ENCODE measurements at places on chromosomes 3 and 15.

GRCh38 chr15:80966431-80967197 is 23.0 kb downstream of the MESD start:
- no peak for DNase-seq

DNA sequence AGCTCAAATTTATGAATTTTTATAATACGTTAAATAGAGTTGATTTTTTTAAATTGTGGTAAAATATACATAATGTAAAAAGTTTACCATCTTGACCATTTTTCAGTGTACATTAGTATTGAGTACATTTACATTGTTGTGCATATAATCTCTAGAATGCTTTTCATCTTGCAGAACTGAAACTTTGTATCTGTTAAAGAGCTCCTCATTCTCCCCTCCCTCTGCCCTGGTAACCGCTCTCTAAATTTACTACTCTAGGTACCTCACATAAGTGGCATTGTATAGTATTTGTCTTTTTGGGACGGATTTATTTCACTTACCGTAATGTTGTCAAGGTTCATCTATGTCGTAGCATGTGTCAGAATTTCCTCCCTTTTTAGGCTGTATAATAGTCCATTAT is 13.6 kb downstream of the TBC1D23 start:
- DNase-seq: no peak

DNA sequence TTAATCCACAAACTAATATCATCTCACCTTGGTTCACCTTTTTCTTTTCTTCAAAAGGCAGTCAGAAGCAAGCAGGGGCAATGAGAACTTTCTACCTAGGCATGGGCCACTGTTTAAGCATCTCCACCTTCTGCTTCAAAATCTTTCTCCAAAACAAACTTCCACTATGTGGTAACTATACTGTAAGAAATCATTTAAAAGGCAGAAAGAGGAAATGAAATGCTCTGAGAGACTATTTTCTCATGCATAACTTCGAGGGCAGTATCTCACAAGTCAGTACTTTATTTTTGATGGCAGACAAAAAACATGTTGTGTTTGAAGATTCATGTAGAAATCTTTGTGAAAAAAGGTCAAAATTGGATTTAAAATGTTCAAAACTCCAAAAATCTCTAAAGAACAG is 419.7 kb downstream of the ZBTB20 start:
- no peak for DNase-seq

DNA sequence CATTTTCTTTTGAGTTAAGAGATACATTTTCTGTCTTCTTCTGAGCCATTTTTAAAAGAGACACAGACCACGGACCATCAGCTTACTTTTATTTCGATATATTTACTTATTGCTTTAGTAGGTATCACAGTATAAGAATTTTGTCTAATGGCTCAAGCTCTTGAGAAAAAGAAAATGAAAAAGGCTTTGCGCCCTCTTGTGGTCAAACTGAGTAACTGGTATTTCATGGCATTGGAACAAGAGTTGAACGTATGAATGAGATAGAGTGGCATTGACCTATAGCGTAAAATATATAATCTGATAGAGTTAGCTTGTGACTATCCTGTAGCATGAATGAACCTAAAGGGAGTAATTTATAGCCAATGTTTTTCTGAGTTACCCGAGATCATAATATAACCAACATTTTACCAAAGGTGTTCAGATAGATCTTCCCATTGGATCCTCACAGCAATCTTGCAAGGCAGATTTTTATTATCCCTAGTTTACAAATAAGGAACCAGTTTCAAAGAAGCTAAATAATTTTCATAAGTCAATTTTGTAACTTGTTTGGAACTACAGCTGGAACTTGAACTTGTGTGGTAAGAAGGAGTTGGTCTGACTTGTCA is 154.6 kb downstream of the POLR2M start:
- DNase-seq: peak; percentile 45

- DNase-seq: peak; percentile 32
Observed at GRCh38 chr3:44076221-44076829, 165.4 kb upstream of the TOPAZ1 start.

DNA sequence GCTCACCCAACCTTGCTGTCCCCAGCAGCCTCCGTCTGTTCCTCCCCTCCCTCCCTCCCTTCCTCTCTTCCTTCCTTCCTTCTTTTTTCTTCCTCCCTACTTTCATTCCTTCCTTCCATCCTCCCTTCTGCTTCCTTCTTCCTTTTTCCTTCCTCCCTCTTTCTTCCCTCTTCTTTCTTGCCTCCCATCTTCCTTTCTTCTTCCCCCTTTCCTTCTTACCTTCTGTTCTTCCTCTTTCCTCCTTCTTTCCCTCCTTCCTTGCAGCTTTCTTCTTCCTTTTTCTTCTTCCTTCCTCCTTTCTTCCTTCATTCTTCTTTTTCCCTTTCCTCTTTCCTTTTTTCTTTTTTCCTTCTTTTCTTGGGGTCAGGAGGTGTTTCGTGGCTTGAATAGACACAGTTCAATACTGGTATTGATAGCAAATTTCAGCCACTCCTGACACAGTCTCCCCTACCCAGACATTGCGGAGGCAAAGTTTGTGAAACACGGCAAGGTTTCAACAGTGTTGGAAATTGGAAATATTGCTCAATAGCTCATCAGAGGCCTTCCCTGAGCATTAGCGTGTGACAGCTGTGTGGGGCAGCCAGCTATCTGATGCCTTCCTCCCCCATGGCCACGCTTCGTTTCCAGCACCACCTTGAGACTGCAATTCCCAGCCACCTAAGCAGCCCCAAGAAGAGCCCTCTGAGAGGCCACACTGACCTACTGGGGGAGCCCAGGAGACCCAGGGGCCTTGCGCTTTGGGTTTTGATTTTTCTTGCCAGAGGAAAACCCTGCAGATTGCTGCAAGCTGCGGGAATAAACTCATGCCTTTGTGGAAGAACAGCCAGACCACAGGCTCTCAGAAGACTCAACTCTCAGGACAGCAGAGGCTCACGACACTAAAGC is 82.2 kb downstream of the KLF15 start:
- DNase-seq: peak; percentile 53

- peak; percentile 96 for DNase-seq
Observed at GRCh38 chr3:8482960-8483665, 18.5 kb upstream of the LMCD1 start.

GRCh38 chr3:127167315-127168043 is 25.5 kb upstream of the PRR23E start:
- DNase-seq: no peak

DNA sequence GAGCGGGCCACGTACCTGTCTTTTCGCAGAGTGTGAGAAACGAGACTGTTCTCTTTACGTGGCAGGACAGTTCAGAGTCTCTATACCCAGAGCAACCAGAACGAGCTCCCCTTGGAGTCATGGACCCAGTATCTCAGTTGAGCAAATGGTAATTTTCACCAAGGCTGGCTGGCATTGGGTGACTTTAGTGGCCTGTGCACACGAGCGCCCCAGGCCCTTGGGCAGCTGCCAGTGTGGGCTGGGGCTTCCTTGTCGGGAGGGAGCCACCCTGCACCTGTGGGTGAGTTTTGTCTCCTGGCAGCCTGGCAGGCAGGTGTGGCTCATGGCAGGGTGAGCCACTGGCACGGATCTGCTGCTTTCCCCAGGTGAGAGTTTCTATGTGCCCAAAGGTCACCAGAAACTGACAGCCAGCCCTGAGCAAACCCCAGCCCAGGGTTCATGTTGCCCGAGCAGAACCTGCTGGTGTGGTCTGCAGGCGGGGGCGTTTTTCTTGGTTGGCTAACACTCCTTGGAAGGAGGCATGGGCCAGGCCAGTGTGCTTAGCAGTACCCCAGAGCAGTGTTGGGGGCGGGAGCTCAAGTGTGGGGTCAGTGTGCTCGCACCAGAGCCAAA is 135.0 kb downstream of the TJP1 start:
- DNase-seq: no peak

DNA sequence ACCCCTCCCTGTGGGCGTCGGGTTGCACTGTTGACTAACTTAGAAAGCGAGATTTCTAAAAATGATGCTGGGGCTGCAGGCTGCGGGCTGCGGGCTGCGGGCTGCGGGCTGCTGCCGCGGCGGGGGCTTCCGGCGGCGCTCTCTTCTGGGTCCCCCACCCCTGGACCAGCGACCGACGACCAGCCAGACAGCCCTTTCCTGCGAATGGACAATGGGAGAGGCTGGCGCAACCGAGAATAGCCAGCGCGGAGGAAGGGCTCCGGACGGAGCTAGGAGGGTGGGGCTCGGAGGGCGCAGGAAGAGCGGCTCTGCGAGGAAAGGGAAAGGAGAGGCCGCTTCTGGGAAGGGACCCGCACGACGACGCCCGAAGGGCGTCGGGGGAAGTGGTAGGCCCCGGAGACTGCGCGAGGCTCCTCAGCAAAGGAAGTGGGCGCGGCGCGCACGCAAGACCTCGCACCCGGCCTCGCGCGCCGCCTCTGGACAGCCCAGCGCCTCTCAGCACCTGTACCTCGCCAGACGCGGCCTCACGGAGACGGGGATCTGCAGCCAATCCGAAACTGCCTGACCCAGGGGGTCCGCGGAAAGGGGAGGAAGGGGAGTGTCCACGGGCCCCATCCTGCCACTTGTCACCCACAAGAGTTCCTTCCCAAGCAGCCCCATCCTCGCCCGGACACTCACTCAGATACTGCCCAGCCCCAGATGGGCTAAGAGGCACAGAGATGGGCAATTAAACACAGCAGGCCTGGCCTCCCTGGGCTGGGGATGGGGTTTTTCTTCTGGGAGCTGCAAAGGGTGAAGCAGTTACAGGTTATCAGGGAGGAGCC is 70.7 kb downstream of the SLC12A8 start:
- peak; percentile 77 for DNase-seq

- no peak for DNase-seq
Observed at GRCh38 chr3:5411786-5412185, 224.3 kb downstream of the EDEM1 start.

- DNase-seq: no peak
Observed at GRCh38 chr3:135362889-135363288, 567.8 kb downstream of the EPHB1 start.

- no peak for DNase-seq
Observed at GRCh38 chr3:187966636-187967406, 187.1 kb upstream of the LPP start.

GRCh38 chr3:72543246-72543645 is 305.0 kb downstream of the SHQ1 start:
- DNase-seq: no peak

DNA sequence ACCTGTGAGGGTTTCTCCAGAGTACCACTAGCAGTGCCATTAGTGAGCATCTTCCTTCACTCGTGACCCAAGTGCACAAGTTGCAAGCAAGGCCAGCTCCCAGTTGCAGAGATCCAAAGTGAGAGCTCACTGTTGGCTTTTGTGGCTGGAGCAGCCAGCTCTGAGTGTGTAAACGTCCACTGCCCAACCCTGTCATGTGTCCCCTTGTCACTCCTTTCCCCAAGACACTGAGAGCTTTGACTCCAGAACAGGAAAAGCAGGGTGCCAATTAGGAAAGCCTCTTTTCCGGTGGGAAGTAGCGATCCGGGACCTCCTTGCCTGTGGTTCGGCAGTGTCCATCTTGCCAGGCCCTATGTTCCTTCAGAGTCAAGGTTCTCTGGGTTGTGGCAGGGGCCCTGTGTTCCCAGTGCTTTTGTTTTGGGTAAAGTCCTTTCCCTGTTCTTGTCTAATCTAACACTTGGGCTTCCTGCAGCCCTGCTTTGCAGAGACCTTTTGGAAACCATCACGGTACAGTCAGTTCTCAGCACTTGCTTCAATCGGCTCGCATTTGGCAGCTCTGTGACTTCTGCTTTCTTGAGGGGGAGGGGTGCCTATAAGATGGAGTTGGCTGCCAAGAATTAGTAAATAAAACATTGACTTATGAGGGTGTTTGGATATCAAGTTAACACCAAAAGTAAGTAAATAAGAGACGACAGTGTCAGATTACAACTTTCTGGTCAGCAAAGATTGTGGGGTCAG is 90.5 kb downstream of the DNASE1L3 start:
- DNase-seq: peak; percentile 12

DNA sequence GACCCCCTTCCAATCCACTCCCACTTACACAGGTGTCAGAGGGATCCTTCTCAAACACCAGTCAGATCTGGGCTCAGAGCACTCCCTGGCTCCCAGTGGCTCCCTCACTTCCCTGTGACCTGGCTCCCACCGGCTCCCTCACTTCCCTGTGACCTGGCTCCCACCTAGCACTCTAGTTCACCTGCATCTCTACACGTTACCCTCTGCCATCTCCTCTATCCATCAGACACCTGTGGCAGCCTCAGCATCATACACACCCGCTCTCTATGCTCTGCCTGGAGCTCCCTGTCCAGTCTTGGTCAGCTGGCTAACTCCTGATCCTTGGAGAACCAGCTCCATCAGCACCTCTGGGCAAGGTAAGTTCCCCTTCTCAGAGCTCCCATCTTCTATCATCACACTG is 5.6 kb downstream of the RPP25 start:
- DNase-seq: no peak

DNA sequence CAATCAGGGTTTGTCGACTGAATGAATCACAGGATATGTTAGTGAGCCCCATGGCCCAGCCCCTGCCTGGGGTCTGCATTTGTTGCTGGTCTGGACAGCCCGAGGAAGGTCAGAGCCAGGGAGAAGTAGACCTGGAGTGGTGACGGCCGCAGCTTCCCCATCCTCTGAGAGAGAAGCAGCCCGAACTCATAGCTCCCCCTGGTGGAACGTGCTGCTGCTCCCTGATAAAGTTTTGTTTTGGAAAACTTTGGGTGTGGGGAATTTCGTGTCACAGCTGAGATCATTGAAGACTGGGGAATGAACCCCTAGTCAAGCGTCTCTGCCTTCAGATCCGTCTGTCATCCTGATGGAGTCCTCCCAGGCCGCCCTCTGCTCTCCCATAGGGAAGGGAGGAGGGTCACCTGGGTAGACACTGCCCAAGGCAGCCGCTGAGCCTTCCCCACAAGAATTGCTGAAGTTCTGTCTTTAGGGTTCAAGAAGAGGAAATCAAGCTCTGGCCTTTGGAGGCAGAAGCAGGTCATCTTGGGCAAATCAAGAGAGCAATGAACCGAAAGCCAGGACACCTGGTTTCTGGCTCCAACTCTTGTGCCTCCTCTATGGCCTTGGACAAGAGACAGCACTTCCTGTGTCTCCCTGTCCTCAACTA is 60.5 kb downstream of the GLDN start:
- peak; percentile 18 for DNase-seq

- DNase-seq: no peak
Observed at GRCh38 chr3:190505381-190506003, 8.4 kb upstream of the IL1RAP start.

Data from foreskin fibroblast (primary cell).